Natural killer cell treated with Interleukin-12 subunit alpha and Interleukin-12 subunit beta and Interleukin-15 and Interleukin-18, amount 100 ng/mL, for 72 hours (primary cell): ENCODE measurements at places on chromosomes 4 and X. TPM values are rescaled to one million over a fixed set of nuclear protein-coding genes. Genes with fewer than 3 reads are reported as not detected.

Gene GPAT3
- total RNA-seq, result 0.93 TPM

Gene AMELX
- not detected for total RNA-seq

Gene GLRA3
- not detected for total RNA-seq

Gene FDCSP
- total RNA-seq, result not detected

Gene ARMCX1
- total RNA-seq, result not detected

GRCh38 chr4:54586320-54586955, 71.3 kb upstream of the KIT start:
- H3K4me1 ChIP-seq, result no peaks in the 10 kb centered on the region
- no peak overlapping the region for H3K4me3 ChIP-seq
- peaks cover 4% of the 10 kb centered on the region for H3K27me3 ChIP-seq
- no peak overlapping the region for H3K27ac ChIP-seq

DNA sequence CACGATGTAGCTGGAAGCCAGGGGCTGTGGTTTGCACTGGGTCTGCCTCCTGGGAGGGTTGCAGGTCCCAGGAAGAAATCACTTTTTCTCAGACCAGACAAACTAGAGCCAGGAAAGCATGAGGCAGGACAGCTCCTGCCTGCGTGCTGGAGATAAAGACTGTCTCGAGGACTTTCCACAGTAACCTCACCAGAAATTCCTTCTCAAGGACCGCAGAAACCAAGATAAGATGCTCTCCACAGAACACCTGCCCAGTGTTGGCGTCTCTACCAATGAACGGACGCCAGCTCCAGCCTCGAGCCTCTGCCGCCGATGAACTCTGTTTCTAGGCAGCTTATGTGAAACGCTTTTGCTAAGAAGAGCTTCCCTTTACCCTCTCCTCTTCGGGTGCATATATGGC, 76.9 kb upstream of the AFAP1 start:
- no peaks in the 10 kb centered on the region for H3K36me3 ChIP-seq
- no peak overlapping the region for H3K4me3 ChIP-seq
- no peaks in the 10 kb centered on the region for H3K4me1 ChIP-seq
- H3K27me3 ChIP-seq, result peaks cover 23% of the 10 kb centered on the region
- no peak overlapping the region for H3K27ac ChIP-seq
- no peak for DNase-seq

- no peak overlapping the region for H3K4me3 ChIP-seq
- H3K27ac ChIP-seq, result no peak overlapping the region
- no peaks in the 10 kb centered on the region for H3K4me1 ChIP-seq
These were observed 590.0 kb downstream of the FSTL5 start for GRCh38 chr4:161573836-161574235.

GRCh38 chr4:25540734-25541133, 114.9 kb upstream of the SLC34A2 start:
- H3K36me3 ChIP-seq, result no peaks in the 10 kb centered on the region
- no peaks in the 10 kb centered on the region for H3K4me1 ChIP-seq
- no peak overlapping the region for H3K4me3 ChIP-seq
- no peak overlapping the region for H3K27ac ChIP-seq

DNA sequence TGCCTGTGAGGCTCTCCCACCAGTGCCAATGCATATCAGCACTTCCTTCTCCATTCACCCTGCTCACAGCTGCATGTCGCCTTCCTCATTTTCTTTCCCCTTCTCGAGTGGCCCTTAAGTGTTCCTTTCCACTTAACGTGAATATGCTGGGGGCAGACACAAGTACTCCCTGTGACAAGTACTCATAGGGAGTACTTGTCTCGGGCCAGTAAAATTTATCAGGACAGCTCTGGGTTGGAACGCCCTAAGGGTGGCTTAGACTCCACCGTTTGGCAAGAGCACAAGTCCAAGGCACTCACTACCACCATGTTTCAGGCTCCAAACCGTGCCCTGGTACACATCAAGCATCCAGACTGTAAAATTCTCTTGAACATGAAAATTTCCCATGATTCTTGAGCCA, 3.9 kb upstream of the LDOC1 start:
- H3K27ac ChIP-seq, result no peak overlapping the region
- H3K4me1 ChIP-seq, result no peaks in the 10 kb centered on the region
- H3K4me3 ChIP-seq, result no peak overlapping the region
- no peaks in the 10 kb centered on the region for H3K36me3 ChIP-seq

DNA sequence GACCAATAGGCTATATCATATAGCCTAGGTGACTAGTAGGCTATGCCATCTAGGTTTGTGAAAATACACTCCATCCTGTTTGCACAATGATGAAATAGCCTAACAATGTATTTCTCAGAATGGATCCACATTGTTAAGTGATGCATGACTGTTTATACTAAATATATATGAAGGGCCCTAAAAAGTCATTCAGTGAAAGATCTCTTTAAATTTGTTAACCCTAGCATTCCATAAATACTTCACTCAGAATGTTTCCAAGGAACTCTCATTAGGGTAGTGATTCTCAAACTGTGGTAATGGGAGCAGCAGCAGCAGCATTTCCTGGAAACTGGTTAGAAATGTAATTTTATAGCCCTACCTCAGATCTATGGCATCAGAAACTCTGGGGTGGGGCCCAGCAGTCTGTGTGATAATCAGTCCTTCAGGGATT, 74.9 kb downstream of the PRRG1 start:
- H3K27me3 ChIP-seq, result no peaks in the 10 kb centered on the region
- no peak overlapping the region for H3K27ac ChIP-seq
- no peak for DNase-seq
- H3K4me3 ChIP-seq, result no peak overlapping the region
- H3K36me3 ChIP-seq, result no peaks in the 10 kb centered on the region
